ENCODE measurements at places on chromosomes 2 and 18.

GRCh38 chr2:237894986-237895543 lies 35.6 kb downstream of the RAMP1 start:
- DNase-seq: no peak

- DNase-seq: peak; percentile 58
These were observed 74.2 kb downstream of the VIT start for GRCh38 chr2:36770542-36771287.

DNA sequence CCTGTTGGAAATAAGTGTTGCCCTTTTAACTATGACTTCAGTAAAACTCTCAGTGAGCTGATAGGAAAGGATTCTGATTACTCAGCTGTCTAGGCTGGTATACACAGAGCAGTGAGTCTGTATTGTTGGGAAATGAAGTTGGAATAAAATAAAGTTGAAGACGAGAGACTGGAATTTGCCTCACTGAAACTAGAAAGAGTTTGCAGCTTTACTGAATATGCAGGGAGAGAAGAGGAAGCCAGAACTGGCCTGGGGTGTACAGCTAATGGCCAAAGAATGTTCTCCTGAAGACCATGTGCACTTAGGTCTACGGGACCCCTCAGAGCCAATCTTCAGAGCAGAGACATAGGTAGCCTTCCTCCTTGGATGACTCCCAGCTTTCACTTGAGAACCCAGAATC lies 26.5 kb downstream of the EIF4E2 start:
- DNase-seq: peak; percentile 68

DNA sequence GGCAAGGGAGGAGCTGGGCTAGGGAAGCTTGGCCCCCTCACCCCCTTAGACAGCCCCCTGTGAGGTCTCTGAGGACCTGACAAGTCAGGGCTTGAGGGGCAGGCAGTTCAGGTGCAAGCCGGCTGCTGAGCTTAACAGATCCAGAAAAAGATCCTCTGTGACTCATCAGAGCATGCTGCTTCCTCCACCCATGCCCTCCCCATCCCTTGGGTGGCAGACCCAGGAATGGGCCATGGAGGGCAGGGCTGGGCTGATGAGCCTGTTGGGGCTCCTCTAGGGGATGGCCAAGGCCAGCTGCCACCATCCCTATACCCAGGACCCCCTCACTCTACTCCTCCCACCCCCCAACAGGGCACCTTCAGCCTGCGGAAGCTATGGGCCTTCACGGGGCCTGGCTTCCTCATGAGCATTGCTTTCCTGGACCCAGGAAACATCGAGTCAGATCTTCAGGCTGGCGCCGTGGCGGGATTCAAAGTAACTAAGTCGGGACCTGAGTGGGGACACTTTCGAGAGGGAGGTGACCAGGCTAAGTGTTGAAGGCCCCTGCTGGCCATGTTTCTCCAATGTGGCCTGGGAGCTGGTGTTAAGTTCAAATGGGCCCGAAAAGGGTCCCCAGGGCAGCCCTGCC lies 1.9 kb downstream of the SLC11A1 start:
- peak; percentile 41 for DNase-seq

- DNase-seq: no peak
These were observed 57.8 kb upstream of the FAM237A start for GRCh38 chr2:206584323-206585116.

DNA sequence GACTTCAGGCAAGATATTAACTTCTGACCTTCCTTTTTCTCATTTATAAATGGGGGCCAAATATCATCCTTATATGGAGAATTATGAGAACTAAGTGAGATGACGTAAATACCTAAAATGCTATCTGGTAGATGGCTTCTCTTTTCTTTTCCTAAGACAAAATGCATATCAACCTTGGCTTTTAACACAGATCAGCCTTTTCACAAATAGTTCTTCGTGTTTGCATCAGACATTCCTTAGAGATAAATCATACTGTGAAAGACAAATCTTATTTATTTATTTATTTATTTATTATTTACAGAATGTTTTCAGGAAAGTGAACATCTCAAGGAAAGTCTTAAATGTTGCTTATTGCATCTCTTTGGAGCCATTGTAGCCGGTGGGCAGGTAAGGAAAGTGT lies 62.8 kb downstream of the NBEAL1 start:
- DNase-seq: peak; percentile 30

GRCh38 chr2:181900007-181900651 lies 8.6 kb downstream of the ITPRID2 start:
- DNase-seq: no peak

- DNase-seq: peak; percentile 38
These were observed 727 bp downstream of the NCOA1 start for GRCh38 chr2:24491542-24492420.

- no peak for DNase-seq
These were observed 65.7 kb downstream of the TRABD2A start for GRCh38 chr2:84815146-84815545.

GRCh38 chr2:158953454-158953853 lies 15.0 kb upstream of the TANC1 start:
- DNase-seq: no peak

- DNase-seq: peak; percentile 30
These were observed 91.6 kb downstream of the DHRS9 start for GRCh38 chr2:169160926-169161481.

DNA sequence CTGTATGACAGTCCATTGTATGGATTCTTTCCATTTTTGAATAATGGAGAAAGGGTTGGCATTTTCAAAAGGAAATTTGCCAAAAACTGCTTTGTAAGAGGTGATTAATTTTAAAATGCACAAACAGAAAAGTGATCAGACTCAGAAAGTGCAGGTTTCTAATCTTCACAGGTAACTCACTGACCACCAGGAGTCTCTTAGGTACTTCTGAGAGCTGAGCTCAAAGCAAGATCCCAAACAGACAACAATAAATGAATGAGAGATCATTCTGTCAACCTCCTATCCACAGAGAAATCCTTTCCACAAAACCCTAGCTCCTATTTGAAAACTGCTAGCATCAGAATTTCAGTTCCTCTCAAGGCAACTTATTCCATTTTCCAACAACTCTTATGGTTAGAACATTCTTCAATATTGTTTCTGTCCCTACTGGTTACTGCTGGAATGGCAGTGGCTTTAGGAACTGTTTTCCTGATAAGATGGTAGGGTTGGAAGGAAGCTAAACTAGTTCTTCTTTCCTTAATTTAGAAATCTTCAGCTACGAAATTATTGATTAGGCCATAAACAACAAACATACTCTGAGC lies 20.6 kb upstream of the HAAO start:
- peak; percentile 43 for DNase-seq

DNA sequence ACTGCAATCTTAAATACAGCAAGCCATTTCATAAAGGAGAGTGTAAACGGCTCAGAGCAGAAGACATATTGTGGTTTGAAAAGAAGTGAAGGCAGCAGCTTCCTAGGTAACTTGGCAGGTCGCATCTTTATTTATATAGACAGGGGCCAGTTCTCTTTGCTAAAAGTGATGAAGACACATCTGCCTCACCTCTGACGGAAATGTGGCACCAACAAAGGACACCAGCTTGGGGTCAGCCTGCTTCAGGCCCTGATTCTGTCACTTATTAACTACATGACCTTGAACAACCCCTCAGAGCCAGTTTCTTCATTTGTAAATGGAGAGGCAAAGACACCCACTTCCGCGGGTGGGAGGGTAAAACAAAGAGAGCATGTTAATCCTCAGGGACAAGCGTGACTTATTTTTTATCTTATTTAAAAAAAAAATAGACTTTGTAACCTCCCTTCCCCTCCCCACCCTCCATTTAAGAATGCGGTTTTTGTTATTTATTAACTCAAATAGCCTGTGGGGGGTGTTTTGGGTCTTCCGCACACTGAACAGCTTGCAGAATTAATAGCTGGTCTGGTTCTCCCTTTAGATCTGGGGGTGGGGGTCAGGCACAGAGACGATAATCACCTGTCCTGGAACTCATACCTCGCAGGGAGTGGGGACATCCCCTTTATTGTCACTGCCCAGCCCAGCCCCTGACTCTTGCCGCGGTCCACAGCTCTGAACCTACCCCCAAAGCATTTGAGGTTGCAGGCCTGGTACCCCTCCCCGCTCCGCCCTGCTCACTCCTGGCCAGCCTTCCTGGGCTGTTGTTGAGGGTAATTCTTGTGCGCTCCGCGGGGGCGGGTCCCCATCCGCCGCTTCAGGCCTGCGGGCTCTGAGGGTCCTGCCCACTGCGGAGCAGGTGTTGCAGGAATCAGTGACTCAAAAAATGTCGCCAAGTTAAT lies 64.2 kb upstream of the TMEM17 start:
- peak; percentile 66 for DNase-seq

- DNase-seq: no peak
These were observed 373.0 kb downstream of the CDH2 start for GRCh38 chr18:27803957-27804356.

DNA sequence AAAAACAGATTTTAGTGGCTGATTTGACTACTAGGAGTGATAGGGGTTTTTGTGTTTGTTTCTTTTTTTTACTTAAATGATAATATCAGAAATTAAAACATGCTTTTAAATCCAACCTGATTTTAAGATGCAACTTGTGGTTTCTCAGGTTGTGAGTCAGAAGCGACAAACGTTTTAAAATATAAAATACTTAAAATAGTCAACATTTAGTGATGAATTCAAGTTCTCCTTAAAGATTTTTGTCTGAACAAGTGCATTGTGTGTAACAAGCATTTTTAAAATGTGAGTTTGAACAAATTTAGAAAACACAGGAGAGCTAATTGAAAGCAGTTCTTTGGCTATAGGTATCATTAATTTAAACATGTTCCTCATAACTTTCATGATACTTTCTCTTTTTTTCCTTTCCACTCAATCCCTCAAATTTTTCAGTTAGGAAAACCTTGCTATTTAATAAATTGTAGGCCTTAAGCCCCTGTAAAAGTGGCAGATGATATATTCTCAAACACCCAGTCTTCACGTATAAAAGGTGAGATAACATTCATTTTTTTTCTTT lies 3.6 kb downstream of the TBR1 start:
- DNase-seq: no peak

GRCh38 chr2:141393214-141393545 lies 737.6 kb downstream of the LRP1B start:
- DNase-seq: peak; percentile 2

DNA sequence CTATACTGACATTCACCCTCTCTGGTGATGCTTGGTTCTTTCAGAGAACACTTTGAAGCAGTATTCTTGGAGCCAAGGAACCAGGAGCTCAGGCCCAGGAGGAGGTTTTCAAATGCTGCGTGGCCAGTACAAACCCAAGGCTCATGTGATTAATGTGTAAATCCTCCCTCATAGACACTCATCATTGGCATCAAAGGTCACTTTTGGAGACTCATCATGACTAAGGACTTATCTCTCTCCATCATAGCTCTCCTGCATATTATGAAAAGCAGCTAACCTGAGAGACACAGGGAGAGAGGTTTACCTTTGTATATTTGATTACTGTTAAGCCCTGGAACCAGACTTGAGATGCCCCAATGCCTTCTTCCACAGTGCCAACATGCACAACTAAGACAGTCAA lies 115.3 kb upstream of the SRD5A2 start:
- no peak for DNase-seq

DNA sequence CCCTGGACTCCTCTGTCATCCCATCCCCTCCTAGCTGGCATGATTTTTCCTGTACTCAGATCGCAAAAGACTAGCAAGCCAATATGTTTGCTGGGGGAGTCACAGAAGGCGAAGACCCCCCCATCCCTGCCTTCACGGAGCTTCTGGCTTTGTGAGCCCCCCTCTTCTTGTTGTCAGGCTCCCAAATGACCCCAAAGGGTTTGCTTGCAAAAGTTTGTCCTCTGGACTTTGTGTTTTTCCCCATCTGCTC lies 169.9 kb downstream of the SMAD7 start:
- no peak for DNase-seq

DNA sequence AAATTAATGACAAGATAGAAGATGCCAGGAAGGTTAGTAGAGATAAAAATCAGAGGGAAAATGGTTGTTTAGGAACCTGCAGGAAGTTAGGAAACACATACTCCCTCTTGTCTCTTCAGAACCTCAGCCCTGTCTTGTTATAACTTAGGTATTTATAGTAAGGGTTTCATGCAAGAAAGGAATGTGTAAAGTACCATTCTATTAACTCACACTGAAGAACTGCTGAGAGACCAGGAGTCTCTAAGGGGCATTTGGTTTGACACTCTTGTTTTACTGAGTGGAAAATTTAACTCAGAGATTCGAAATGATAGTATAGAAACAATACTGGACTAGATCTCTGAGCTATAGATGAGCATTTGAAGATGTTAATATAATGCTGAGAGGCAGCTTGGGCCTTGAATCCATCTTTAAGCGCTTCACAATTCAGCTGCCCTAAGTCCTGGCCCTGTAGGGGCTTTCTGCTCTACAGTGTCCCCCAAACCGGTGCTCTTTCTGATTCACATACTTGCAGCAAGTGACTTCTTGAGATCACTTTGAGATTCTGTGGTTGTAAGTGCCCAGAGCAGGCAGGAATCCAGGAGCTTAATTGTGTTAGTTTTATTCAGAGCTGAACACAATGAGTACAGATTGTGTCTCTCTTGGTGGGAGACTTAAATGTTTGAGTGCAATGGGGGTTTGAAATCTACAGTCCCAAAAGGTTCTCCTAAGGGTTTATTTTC lies 235.0 kb upstream of the RGPD4 start:
- peak; percentile 17 for DNase-seq

DNA sequence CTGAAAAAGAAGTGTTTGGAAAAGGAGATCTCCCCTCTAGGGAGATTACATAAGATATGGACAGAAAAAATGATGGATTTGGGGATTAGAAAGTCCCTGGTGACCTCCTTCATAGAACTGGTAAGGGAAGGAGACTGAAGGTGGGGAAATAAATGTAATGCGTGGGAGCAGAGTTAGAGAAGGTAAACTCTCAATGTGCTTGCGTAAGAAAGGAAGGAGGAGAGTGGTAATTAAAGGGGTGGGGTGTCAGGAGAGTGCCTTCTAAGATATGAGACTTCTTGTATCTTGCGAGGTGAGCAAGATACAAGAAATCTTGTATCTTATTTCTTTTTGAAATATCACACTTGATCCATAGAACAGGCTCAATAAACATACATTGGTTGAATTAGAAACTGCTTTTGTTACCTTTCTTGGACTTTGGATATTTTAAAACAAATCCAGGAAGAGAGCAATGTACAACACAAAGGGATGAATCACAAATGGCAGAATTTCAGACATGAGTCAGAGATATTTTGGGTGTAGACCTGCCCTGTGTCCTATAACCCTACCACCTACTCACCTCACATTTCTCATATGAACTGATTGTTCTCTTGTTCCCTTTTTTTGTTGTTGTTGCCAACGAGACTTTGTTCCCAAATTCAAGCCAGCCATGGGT lies 342.4 kb downstream of the INSIG2 start:
- peak; percentile 38 for DNase-seq

- DNase-seq: peak; percentile 71
These were observed 18.0 kb downstream of the ARID5A start for GRCh38 chr2:96554293-96555145.
